ENCODE measurements at places on chromosomes 16 and 17. TPM values are rescaled to one million over a fixed set of nuclear protein-coding genes. Genes with fewer than 3 reads are reported as not detected.
A peak's percentile ranks its signal among the peaks of the same experiment; 100 is the strongest.

The HSD17B1 gene
- 1.7 TPM for total RNA-seq

DNA sequence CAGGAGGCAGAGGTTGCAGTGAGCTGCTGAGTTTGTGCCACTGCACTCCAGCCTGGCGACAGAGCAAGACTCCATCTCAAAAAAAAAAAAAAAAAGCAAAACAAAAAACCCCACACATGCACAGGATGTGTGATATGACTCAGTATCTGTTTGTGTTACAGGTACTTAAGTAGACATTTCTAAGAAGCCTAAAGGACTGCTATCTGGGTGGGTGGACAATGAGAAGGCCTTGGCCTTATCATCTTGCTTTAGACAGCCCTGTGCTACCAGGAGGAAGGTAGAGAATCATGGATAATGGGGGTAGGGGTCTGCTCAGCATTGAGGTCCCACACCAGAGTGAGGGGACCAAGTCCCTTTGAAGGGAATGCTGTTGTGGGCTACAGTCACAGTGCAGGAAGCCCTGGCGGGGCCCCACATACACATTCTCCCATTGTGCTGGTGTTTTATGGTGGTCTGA lies 26.7 kb downstream of the PLD6 start:
- no peak for DNase-seq

GRCh38 chr16:64225696-64226095 lies 896.2 kb downstream of the CDH11 start:
- no peak for DNase-seq

DNA sequence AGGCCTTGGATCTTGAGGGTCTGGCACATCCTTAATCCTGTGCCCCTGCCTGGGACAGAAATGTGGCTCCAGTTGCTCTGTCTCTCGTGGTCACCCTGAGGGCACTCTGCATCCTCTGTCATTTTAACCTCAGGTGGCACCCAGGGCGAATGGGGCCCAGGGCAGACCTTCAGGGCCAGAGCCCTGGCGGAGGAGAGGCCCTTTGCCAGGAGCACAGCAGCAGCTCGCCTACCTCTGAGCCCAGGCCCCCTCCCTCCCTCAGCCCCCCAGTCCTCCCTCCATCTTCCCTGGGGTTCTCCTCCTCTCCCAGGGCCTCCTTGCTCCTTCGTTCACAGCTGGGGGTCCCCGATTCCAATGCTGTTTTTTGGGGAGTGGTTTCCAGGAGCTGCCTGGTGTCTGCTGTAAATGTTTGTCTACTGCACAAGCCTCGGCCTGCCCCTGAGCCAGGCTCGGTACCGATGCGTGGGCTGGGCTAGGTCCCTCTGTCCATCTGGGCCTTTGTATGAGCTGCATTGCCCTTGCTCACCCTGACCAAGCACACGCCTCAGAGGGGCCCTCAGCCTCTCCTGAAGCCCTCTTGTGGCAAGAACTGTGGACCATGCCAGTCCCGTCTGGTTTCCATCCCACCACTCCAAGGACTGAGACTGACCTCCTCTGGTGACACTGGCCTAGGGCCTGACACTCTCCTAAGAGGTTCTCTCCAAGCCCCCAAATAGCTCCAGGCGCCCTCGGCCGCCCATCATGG lies 4.0 kb upstream of the ADGRG3 start:
- DNase-seq: no peak

- DNase-seq: no peak
Observed at GRCh38 chr16:47310792-47311211, 150.1 kb downstream of the ITFG1 start.

DNA sequence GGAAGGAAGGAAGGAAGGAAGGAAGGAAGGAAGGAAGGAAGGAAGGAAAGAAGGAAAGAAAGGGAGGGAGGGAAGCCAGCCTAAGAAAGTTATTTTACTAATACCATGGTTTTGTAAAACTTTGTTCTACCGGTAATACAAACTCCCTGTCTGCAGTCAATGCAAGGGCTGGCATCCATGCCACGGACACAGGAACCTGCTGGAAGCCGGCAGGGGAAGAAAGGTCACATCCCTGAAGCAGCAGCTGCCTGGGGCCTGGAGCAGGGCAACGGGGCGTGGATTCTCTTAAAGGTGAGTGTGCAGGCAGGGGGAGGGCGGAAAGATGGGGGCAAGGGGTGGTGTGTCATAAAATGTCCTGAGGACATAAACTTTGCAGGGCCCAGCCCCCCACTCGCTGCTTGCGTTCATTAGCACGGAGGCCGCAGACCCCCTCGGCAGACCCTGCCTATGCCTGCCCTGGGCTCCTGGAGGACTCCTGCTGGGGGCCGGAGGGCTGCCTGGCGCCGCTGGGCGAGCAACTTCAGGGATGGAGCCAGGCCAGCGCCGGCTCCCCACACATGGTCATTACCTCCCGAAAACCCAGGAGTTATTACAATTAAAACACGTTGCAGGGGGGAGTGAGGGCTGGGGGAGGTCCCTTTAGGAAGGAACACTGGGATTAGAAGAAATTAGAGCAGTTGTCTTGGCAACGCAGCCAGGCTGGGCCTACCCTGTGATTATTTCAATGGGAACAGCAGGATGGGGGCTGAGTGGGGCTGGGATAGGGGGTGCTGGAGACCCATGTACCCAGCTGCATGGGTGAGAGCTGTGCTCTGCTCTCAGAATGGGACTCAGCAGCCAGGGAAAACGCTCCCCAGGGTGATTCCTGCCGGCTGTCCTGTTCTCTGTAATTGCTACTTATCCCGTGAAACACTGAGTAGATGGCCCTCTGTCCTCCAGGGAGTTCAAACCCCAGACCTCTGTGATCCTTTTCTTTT lies 257.9 kb downstream of the SOX9 start:
- DNase-seq: no peak

The KRT34 gene
- not detected for total RNA-seq

DNA sequence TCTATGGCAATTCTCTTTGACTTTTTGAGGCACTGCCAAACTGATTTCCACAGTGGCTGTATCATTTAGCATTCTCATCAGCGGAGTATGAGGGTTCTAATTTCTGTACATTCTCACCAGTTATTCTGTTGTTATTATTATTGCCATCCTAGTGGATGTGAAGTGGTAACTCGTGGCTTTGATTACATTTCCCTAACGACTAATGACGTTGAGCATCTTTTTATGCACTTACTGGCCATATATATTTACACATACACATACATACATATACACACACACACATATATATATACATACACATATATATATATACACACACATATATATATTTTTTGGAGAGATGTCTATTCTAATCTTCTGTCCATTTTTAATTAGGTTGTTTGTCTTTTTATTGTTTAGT lies 3.7 kb upstream of the MLYCD start:
- DNase-seq: no peak

- peak; percentile 74 for DNase-seq
Observed at GRCh38 chr17:60161598-60162330, 12.0 kb downstream of the CA4 start.

The NHERF1 gene
- total RNA-seq: 85.8 TPM

DNA sequence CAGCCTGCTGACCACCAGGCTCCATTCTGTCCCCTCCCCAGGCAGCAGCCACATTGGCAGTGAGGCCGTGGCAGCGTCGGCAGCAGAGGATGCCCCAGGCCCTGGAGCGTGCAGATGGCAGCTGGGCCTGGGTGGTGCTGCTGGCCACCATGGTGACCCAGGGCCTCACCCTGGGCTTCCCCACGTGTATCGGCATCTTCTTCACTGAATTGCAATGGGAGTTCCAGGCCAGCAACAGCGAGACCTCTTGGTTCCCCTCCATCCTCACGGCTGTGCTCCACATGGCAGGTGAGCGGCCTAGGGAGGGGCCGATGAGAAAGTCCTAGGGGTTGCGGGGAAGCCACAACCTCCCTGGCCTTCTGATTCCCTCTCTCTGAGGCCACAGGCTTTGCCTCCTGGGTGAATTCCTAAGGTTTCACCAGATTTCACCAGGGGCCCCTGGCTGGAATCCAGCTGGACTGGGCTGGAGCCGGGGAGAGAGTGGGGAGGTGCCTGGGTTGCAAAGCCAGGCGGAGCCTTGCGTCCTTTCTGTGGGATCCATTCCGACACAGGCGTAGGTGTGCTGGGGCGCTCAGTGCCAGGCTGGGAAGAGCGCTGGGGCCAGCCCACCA lies 5.9 kb downstream of the SLC16A5 start:
- DNase-seq: no peak

The CEP112 gene
- total RNA-seq: 3.7 TPM

The PRSS53 gene
- total RNA-seq: 2.7 TPM

The SLFN14 gene
- not detected for total RNA-seq

The PPL gene
- 31.7 TPM for total RNA-seq

All from GM23338 (cell line).